ENCODE measurements at places on chromosomes 13 and 19.

GRCh38 chr13:28631801-28632200 is 27.1 kb upstream of the POMP start:
- DNase-seq = no peak

- no peak for DNase-seq
Measured at GRCh38 chr13:98335721-98336120, 158.7 kb upstream of the RNF113B start.

DNA sequence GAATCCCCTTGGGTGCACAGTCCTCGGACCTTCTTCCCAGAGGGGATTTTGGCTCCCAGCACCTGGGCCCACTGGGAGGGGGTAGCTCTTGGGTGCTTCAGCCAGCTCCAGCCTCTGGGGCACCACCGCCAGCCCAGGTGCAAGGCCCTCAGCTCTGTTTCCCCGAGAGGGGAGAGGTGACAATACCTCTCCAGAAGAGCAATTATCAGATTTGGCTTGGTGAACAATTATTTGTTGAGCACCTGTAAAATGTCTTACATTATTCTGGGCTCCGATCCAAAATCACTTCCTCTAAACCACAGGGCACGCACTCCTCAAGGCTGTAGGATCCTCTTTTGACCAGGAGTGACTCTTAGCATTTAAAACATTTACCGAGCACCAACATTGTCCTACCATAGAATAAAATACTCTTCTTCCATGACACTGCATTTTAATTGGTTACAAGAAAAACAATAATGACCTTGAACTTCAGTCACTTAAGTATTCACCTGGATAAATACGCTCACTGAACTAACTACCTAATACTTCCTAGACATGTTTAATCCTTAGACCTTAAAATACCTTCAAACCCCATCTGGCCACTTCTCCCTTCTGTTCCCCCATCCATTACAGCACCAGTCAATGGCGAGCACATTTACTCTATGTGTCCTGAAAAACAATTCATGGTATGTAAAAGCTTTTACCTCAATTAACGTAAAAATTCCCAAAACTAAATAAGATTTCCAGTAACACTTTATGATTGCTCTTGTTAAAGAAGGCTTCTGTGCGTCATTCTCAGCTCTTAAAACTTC is 54.8 kb downstream of the ABCC4 start:
- no peak for DNase-seq

GRCh38 chr13:100300243-100300642 is 211.3 kb downstream of the PCCA start:
- no peak for DNase-seq

DNA sequence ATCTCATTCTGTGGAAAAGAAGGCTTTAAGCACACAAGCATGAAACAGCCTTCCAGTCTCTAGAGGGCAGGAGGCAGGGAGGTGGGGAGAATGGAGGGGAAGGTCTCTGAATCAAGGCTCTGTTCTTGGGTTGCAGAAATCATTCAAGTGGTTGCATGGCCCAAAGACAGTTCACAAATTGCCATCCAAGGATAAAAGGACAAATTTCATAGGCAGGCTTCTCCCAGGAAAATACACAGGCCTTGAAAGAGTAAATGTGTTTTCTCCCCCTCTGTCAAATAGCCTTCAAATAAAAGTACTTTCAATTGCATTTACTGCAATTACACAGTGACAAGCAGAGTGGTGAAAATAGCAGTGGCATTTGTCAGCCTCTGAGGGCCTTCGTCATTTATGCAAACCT is 450.8 kb downstream of the DCT start:
- DNase-seq = peak; percentile 22

DNA sequence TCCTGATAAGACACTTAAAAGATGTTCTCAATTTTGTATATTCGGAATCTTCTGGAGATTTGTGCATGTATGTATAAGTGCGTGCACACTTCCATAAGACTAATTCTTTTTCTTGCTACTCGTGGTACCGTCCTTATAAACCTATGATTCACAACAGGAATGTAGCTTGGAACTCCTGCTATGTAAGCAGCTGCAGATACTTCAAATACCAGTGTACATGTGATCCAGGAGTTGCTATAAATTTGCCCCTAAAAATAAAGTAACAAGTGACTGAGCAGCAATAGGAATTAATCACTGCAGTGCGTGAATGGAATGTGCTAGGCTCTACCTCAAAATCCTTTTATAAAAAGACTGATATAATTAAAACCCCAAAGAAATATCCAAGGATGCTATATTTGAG is 214.9 kb downstream of the KLF5 start:
- DNase-seq = no peak

DNA sequence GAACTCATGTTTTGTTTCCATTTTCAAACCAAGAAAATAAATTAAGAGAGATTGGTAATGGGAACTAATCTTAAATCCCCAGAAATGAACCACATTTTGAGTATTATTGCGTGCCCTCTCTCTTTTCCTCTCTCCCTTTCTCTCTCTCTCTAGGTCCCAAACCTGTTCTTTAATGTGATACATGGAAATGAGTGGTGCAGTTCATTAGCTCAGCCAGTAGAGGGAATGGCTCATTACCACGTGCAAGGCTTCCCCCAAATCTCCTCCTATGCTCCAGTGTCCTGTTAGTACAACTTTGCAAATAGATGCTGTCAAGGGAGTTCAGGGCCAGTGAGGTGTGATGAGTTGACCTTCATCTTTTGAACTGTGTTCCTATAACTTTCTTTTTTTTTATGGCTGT is 178.4 kb downstream of the FGF9 start:
- no peak for DNase-seq

DNA sequence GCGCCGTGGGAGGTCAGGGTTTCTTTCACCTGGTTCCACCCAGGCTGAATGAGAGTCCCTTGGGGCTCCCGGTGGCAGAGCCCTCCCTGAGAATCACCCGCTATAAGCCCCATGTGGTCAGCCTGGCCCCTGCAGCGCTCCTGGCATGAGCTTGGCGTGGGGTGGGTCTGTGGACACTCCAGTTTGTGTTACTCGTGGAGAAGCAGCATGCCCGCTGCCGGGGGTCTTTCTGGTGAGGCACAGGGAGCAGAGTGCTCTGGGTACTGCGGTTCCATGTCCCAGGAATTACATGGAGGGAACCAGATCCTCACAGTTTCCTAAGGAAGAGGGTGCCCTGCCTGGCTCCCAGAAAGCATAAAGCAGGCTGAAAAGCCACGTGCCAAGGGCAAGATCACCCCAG is 62.2 kb downstream of the SMARCA4 start:
- DNase-seq = no peak

- DNase-seq = no peak
Measured at GRCh38 chr13:44817131-44817671, 172.1 kb downstream of the NUFIP1 start.

All from glutamatergic neuron (in vitro differentiated cells).